ENCODE measurements at places on chromosomes 6 and 20. TPM values are rescaled to one million over a fixed set of nuclear protein-coding genes. Genes with fewer than 3 reads are reported as not detected.
A peak's percentile ranks its signal among the peaks of the same experiment; 100 is the strongest.

The MEP1A gene
- total RNA-seq = not detected

The IL17F gene
- not detected for total RNA-seq

DNA sequence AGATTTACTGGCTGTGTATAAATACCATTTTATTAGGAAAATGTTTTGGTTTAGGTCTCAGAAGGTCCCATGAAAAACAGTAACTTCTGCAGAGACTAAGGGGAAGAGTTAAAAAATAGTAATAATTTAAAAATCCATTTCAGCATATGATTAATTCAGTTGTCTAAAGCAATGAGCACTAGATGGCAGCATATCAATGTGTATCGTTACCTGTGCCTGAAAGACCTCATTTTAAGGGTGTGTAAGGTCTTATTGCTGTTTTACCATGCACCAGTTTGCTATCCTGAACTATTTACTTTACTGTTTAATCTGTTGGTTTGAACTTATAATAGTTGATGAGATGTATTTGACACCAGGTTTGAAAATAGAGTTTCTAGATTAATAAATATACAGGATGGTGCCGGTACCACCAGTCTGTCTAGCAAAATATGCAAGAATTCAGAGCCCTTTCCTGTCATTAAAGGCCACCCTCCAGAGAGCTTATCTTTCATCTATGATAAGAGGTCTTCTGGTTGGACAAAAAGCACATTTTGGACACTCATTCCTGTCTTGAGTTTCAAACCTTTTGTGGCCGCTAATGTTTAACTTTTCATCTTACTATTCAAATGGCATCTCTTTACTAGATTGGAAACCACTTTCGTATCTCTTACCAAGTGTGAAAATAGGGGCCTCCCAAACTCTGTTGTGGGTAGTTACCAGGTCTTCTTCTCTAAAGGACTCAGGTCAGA lies 8.9 kb upstream of the AHI1 start:
- DNase-seq = peak; percentile 25

GRCh38 chr20:24842918-24843715 lies 106.0 kb upstream of the CST7 start:
- no peak for DNase-seq

- DNase-seq = no peak
Measured at GRCh38 chr6:13454286-13455221, 32.8 kb downstream of the GFOD1 start.

- DNase-seq = no peak
Measured at GRCh38 chr6:85431271-85431670, 18.6 kb upstream of the NT5E start.

- peak; percentile 34 for DNase-seq
Measured at GRCh38 chr6:139881728-139882211, 507.3 kb upstream of the CITED2 start.

All from prostate gland (tissue), 2 donors.